Urothelium cell line (cell line): ENCODE measurements at places on chromosomes 4 and X.

- no peak for DNase-seq
Measured at GRCh38 chr4:70802928-70803580, 36.6 kb downstream of the GRSF1 start.

DNA sequence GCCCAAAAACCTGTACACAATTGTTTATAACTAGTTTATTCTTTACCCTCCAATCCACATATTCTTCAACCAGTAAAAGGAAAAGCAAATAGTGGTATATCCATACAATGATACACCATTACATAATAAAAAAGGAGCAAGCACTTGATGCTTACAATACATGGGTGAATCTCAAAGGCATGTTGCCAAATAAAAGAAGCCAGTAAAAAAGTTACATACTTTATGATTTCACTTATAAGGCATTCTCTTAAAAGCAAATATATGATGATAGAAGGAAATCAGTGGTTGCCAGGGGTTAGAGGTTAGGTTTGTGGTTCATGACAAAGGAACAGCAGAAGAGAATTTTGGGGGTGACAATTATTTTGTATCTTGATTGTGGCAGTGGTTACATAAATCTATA, 896.1 kb upstream of the LCORL start:
- DNase-seq, result no peak

DNA sequence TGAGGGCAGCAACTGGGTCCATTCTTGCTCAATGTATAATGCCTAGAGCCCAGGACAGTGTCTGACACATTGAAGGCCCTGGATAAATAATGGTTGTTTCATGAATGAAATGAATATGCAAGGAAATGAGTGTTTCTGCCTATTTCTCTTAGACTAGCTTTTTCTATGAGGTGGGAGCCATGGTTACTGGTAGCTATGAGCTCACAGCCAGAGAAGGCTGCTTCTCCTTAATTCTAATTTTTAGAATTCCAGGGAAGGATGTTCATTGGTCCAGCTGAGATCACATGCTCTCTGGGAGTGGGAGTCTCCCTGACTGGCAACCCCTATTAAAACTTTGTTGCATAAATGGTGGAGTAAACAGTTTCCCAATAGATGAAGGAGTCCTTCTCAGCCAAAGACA, 9.7 kb upstream of the DCUN1D4 start:
- no peak for DNase-seq

GRCh38 chrX:48761674-48762471, at the start of gene GLOD5:
TSS of gene GLOD5 (plus strand) at chrX:48761747. CDS start at chrX:48761791, 44 bp downstream.
- DNase-seq, result peak; percentile 26

- DNase-seq, result peak; percentile 17
Measured at GRCh38 chrX:101682723-101683122, 23.1 kb upstream of the ARMCX2 start.
